ENCODE measurements at places on chromosomes 3 and 15. TPM values are rescaled to one million over a fixed set of nuclear protein-coding genes. Genes with fewer than 3 reads are reported as not detected.

- DNase-seq: no peak
Observed at GRCh38 chr15:45177285-45177684, 10.5 kb downstream of the SHF start.

GRCh38 chr3:183586477-183586876, 31.0 kb upstream of the KLHL6 start:
- no peak for DNase-seq

CCDC80 gene
- 0.64 TPM for total RNA-seq

INO80 gene
- total RNA-seq: 26.2 TPM

- DNase-seq: no peak
Observed at GRCh38 chr3:105912891-105913290, 44.1 kb upstream of the CBLB start.

DNA sequence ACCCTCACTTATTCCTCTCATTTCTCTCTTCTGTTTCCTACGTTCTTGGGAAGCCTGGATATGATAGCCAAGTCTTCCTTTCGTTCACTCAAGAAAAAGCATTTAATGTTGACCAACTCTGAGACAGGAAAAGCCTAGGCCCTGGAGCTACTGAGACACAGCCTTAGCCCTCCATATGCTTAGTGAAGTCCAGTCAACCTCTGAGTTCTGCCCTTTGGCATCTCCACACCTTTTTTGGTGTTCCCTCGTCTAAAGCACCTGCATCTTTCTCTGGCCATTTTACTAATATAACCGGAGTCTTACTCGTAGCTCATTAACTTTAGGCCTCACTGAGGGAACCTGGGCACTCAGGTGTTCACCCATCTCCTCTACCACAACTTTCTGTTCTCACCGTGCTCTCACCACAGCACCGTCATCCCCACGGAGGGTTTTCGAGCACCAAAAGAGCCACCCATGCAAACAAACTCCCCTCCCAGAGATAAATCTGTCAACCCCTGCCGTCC, 632 bp downstream of the MTHFS start:
- no peak for DNase-seq

DNA sequence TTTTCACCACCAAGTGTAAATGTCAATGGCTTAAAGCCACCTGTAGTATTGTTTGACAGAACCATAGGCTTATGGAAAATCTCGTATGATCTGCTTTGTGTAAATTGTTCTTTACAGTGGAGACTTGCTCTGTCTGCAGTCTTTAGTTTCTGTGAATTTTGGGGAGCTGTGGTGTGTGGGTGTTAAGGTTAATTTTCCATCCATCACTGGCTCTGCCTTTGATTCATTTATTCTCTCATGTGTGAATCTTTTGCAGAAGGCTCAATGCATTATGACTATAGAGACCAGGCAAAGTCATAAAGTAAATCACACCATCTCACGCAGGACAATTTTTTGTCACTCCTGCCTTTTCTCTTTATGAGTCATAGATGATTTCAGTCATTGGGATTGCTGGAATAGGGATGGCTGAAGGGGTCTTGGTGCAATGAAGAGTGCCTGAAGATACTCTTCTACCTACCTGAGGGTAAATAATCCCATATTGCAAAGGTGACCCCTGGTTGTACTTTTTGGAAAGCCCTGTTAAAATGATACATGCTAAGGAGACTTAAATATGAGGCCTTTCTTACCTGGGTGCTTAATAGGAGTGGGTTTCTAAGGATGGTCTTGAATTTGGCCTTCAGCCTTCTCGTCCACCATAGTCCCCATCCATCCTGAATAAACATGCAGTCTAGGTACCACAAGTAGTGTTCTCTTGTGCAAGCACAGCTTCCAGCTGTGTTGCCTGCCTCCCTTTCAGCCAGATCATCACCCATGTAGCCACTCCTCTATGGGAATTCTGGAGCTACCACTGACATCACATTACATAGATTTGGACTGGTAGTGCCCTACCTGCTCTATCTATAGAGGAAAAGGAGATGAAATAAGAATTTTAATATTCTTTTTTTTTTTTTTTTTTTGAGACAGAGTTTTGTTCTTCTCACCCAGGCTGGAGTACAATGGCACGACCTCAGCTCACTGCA, 14.3 kb downstream of the TGFBR2 start:
- DNase-seq: no peak

- DNase-seq: no peak
Observed at GRCh38 chr3:106364477-106364876, 495.7 kb upstream of the CBLB start.

ARHGEF26 gene
- 2.0 TPM for total RNA-seq

DNA sequence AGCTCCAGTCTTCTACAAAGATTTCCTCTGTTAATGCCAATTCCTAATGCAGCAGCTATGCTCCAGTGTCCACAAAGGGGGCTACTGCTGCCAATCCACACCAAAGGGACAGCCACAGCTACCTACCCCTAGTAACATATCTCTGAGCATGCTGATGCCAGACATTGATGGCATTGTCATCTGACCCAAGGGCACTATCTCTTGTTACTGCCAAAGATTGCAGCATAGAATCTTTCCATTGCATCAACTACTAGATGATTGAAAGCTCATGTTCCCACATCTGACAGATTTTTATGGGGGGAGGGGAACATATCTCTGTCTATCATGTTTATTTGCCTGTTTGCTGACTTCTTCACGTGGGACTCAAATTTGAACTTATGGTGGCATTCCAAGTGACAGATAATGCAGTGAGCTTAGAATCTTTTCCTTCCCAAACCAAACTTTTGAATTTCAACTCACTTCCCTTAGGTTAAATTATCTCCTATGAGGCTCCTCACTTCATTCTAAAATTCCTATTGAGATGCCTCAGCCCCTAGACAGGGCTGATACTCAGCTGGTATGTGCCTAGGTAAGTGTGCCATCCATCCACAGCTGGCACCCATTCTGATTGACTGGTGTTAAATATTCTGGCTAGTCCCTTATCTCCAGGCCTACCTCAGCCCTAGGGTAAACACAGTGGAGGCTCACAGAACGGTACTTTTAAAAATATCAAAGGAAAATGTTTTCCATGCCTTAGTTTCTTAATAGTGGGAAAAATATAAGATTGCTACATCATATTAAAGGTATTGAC, 100.3 kb downstream of the STRIT1 start:
- DNase-seq: no peak

Measured in Panc1 (cell line).